ENCODE measurements at places on chromosomes 6 and 20.
A peak's percentile ranks its signal among the peaks of the same experiment; 100 is the strongest.

GRCh38 chr6:165660857-165661663 lies 2.0 kb downstream of the PDE10A start:
- no peak for DNase-seq

- no peak for DNase-seq
Observed at GRCh38 chr20:61705386-61706258, 360.1 kb downstream of the TAF4 start.

GRCh38 chr6:169786349-169786748 lies 34.9 kb downstream of the ERMARD start:
- no peak for DNase-seq

GRCh38 chr6:156752666-156753301 lies 24.4 kb upstream of the ARID1B start:
- no peak for DNase-seq

DNA sequence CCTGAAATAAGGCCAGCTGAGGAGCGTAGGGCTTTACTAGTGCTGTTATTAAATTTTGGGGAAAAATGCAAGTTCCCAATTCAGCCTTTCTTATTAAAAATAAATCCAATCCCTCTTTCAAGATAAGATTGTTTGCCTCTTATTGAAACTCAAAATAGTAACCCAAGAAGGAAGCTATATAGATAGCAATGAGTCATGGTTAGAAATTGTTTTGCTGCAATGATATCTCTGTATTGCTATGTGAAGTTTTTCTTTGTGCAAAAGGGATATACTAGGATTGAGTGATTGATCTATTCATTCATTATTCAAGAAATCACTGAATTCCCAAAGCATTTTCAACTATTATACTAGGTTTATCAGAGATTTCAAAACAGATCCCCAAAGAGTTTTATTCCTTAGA lies 93.0 kb upstream of the HDAC2 start:
- no peak for DNase-seq

GRCh38 chr20:16279320-16279719 lies 293.9 kb downstream of the KIF16B start:
- no peak for DNase-seq

GRCh38 chr20:49267327-49267726 lies 10.5 kb downstream of the ZNFX1 start:
- no peak for DNase-seq

DNA sequence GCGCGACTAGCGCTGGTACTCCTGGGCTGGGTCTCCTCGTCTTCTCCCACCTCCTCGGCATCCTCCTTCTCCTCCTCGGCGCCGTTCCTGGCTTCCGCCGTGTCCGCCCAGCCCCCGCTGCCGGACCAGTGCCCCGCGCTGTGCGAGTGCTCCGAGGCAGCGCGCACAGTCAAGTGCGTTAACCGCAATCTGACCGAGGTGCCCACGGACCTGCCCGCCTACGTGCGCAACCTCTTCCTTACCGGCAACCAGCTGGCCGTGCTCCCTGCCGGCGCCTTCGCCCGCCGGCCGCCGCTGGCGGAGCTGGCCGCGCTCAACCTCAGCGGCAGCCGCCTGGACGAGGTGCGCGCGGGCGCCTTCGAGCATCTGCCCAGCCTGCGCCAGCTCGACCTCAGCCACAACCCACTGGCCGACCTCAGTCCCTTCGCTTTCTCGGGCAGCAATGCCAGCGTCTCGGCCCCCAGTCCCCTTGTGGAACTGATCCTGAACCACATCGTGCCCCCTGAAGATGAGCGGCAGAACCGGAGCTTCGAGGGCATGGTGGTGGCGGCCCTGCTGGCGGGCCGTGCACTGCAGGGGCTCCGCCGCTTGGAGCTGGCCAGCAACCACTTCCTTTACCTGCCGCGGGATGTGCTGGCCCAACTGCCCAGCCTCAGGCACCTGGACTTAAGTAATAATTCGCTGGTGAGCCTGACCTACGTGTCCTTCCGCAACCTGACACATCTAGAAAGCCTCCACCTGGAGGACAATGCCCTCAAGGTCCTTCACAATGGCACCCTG lies 1.6 kb downstream of the TPBG start:
- no peak for DNase-seq

- DNase-seq = peak; percentile 8
Observed at GRCh38 chr6:40425192-40425919, 161.8 kb downstream of the LRFN2 start.

DNA sequence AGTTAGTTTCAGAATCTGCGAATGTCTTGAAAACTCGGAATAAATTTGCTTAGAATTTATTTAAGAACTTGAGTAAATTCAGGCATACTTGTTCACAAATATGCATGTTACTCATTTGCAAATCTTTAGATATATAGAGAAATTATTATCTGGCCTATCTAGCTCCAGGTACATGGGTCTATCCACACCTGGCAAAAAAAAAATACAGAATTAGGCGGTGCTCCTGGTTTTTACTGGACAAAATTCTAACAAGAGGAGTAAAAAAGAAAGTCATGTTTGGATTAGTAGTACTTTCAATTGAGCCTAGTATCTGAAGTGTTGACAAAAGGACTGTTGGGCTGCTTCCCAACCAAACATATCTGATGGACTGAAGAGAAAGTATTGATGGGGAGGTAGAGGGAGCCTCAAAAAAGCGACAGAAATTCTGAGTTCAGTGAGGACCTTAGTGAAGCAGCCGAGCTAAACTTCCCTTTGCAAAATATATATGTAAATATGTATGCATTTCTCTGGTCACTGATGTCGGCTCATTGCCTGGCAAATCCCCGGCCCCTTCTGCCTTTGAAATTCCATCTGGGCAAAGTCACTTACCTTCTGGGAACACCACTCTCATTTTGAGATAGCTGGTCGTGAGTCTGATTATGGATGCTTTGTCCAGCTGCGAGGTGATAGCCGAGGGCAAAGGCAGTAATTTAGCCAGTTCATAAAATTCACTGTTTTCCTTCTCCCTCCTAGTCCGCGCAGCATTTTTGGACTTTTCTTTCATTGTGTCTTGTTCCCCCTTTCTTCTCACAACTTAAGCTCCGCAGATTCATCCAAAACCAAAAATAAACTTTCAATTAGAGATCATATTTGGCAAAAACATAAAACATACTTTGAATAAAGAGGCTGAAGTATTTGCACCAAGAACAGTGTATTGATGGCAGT lies 1.8 kb downstream of the SIM1 start:
- no peak for DNase-seq

DNA sequence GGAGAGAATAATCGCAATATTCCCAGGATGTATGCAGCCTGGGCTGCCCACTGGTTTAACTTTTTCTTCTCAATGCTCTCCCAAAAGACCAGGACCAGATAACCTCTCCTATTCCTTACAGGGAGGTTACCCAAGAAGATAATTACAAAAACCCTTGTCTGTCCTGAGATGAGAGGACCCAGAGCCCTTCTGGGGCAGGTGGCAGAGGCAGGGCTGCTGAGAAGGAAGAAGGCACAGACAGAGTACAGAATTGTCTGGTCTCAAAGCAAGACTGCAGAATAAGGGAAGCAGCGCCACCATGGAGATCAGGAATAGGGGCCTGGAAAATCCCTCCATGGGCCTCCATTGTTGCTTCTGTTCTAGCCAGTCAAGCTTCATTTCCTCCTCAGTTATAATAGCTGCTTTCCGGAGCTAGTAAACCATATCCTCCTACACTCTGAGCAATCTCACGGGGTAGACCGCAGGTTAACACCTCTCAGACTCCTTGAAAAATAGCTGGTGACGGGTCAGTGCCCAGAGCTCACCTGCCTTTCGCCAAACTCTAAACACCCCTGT lies 463 bp upstream of the HLA-DMB start:
- DNase-seq = no peak

- no peak for DNase-seq
Observed at GRCh38 chr6:132669690-132670291, 10.8 kb upstream of the TAAR1 start.

GRCh38 chr6:136753624-136754023 lies 38.7 kb downstream of the MAP3K5 start:
- DNase-seq = no peak

DNA sequence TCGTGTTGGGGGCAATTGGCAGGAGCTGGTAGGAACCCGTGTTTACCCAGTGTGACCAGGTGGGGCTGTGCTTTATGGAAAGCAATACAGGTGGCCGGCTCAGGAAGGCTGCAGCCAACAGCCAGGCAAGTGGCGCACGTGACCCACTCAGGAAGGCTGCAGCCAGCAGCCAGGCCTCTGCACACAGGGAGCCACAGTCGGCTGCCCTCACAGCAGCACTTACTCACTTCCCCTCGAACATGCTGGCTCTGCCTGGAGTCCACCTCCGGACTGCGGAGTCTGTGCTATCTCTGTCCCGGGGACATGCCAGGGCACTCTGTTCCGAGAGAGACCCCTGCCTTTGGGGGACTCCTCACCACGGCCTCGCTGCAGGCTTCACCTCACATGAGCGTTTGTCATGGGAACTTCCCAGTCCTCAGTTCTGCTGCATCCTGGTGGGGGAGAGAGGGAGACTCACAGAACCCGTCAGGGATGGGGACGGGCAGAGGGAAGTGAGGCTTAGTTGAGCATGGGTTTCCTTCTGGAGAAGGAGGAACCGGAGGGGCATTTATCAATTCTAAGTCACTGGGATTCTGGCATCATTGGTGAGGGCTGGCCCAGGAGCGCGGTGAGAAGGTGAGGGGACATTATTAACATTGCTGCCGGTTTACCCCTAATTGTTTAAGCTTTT lies 76.8 kb downstream of the TTLL2 start:
- no peak for DNase-seq

DNA sequence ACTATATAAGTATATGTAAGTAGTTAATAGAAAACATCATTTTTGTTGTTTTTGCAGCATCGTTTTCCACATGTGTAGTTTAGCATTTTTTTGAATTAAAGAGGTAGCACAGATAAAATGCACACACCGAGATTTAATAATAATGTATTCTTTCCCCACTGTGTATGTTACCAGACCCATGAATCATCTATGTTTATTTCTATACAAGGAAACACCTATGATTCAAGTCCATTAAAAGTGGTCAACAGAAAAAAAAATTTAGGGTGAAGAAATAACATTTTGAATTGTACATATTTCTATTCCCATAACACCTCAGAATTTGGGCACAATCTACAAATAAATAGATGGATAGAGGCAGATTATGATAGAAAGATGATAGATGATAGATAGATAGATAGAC lies 31.7 kb upstream of the HCRTR2 start:
- DNase-seq = no peak

DNA sequence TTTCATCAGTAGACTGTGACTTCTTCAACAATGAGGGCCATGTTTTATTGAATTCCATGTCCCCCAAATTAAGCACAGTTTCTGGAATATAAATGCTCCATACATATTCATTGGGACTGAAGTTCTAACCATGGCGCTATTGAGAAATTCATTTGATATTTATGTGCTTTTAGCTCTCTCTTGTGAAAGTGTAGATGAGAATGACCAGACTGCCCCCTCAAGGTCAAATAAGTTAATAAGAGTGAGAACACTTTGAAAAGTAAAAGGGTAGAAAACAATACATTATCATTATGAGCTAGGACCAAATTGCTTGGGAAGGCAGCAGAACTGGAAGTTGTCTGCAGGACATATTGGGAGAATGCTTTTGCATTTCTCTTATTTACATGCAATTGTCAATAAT lies 597.9 kb downstream of the EPM2A start:
- DNase-seq = no peak

- DNase-seq = no peak
Observed at GRCh38 chr20:32554965-32555289, 30.2 kb downstream of the NOL4L start.

DNA sequence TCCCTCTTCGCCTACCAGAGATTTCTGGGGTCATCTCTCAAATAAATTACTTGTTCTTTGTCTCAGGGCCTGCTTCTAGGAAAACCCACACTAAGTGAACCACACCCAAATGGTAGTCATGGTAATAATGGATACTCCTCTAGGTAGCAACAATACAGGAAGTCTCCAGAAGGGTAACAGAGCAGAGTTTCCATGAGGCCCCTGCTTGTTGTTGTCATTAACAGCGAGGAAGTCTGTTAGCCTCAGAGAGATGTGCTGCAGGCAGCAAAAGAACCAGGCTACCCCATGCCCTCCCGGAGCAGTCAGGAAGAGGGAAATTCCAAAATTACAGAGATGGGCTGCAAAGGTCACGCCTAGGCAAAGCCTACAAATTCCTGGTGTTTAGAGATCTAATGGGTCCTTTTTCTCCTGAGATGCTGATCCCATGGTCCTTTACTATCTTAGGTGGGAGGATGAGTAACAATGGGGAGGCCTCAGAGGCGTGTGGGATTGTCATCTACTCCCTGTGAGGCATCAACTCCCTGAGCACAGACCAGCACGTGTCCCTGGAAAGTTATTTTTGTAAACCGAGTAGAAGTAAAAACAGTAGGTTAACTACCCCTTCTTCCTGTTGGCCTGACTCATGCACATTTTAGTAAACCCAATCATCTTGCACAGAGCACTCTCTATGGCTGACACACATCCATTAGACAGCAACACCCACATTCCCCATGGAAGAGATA lies 10.1 kb downstream of the ISM1 start:
- DNase-seq = no peak

DNA sequence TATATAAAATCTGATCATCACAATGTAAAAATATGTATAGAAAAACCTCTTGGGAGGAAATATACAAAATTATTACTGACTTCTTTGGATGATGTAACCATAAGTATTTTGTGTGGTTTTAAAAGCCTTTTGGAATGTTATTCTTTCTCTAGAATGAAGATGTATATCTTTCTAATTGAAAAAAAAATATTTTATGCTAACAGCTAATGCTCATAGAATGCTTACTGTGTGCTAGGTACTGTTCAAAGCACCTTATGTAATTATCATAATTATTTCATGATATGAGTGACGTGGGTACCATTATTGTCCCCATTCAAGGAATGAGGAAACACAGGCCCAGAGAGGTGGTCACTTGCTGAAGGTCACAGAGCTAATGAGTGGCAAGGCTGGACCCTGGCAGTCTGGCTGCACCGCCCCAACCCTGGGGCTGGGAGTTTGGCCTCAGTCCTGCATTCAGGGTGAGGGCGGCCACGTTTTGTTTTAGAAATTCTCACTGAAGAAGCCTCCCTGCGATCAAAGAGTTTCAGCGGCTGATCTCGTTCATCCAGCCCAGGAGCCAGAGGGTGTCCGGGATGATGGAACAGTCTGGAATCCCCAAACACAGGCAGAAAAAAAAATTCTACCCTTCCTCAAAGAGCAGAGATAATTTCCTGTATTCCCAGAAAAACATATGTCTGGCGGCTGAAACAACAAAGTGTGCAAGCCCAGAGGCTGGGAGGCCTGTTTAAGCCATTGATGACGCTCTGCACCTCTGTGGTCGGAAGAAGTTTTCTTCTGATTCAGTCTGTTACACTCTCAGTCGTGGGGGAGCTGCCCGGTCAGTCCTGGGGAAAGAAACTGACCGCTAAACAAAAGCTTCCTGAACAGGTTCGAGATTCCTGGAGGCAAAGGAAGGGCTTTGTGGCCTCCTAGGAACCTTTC lies 37.3 kb downstream of the TFEB start:
- no peak for DNase-seq

GRCh38 chr6:166688901-166689300 lies 61.9 kb upstream of the RPS6KA2 start:
- no peak for DNase-seq

GRCh38 chr20:13142143-13142542 lies 78.9 kb upstream of the ISM1 start:
- DNase-seq = no peak

- no peak for DNase-seq
Observed at GRCh38 chr6:6997263-6998193, 110.2 kb upstream of the RREB1 start.

Measured in amygdala (tissue), 56 donors.